Effector CD8-positive, alpha-beta T cell (primary cell): ENCODE measurements at places on chromosomes 5 and 9.

GRCh38 chr5:137217599-137218200, 281.4 kb downstream of the SPOCK1 start:
- no peak for DNase-seq

GRCh38 chr5:93580927-93581445, at the start of gene NR2F1-AS1:
NR2F1-AS1 (minus strand) TSS chr5:93581219.
- no peak for DNase-seq

GRCh38 chr5:132066871-132067270, 6.4 kb downstream of the IL3 start:
- no peak for DNase-seq

DNA sequence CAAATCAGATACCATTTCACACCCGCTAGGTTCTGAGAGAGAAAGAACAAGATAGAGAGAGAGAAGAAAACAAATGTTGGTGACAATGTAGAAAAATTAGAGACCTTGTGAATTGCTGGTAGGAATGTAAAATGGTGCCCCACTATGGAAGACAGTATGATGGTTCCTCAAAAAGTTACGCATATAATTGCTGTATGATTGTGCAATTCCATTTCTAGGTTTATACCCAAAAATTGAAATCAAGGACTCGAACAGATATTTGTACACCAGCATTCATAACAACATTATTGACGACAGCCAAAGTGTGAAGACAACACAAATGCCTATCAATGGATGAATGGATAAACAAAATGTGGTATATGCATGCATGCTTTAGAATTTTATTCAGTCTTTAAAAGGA, 74.5 kb upstream of the MAP3K1 start:
- no peak for DNase-seq
